ENCODE measurements at places on chromosomes 4 and X. TPM values are rescaled to one million over a fixed set of nuclear protein-coding genes. Genes with fewer than 3 reads are reported as not detected.
A peak's percentile ranks its signal among the peaks of the same experiment; 100 is the strongest.

DNA sequence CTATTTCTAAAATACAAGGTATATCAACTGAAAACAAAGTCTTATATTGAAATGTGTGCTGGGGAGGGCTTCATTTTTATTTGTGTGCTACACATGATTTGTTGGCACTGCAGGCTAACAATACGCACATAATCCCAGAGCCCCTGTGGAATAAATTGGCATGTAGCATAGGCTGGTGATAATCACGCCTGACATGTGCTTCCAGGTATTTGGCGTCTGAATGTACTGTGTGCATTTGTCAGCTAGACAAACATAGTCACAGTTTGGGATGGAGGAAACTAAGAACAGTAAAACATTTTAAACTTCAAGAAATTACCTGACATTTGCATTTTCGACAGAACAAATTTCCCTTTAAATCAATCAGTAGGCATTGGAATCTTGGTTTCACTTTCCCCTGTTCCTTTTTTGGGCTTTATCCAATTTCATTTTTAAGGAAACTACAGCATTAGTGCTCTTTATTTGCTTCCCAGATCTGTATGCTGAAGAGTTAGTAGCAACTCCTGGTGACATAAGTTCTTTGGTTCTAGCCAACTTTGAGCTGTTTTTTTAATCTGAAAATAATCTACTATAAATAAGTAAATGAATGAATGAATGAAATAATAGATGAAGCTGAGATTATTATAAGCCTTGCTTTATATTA is 472.3 kb downstream of the PDHA2 start:
- no peak for DNase-seq

The CLIC2 gene
- 19.2 TPM for total RNA-seq

The HDAC8 gene
- 26.5 TPM for total RNA-seq

DNA sequence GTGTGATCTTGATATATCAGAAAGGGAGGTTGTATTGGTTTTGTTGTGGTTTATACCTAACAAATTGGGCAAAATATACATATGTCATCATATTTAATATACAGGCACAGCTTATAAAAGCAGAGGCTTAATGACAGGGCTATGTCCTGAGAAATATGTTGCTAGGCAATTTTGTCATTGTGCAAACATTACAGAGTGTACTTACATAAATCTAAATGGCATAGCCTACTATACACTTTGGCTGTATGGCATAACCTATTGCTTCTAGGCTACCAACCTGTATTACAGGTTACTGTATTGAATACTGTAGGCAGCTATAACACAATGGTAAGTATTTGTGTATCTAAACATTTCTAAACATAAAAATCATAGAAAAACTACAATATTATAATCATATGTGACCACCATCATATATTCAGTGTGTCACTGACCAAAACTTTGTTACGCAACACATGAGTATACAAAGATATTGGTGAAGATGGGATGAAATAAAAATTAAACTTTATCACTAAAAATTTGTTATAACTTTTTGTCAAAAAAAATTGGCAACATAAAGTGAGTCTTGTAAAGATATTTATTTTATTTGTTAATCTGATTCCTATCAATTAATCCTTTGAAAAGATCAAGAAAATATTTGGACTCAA is 414.0 kb upstream of the HS3ST1 start:
- DNase-seq: no peak

- no peak for DNase-seq
Measured at GRCh38 chrX:153973127-153974002, 811 bp downstream of the TMEM187 start.

DNA sequence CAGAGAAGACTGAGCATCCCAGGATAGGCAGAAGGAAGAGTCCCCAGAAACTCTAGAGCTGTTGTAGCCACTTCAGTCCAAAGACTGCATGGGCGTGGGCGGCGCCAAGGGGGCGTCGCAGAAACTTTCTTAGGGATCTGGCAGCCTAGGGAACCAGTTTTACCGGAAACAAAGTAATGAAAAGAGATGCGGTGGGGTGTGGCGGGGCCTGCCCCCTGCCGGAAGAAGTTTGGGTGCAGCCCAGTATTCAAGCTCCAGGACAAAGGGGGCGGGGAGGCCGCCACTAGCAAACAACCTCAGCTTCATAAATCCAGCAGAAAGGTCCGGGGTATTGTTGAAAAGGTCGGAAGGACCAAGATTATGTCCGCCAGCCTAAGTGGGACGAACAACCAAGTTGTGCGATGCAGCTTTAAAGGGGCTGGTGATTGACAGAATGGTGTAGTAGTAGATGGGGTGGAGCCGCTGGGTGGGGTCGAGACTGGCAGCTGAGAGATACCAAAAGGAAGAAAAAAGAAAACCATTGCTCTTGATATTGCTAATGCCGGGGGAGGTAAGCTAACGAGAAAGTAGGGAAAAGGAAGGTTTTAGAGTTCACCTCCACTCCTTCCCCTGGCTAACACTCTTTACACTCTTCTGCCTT is 190.5 kb downstream of the RRAGB start:
- peak; percentile 36 for DNase-seq
